ENCODE measurements at places on chromosomes 2 and 18.

DNA sequence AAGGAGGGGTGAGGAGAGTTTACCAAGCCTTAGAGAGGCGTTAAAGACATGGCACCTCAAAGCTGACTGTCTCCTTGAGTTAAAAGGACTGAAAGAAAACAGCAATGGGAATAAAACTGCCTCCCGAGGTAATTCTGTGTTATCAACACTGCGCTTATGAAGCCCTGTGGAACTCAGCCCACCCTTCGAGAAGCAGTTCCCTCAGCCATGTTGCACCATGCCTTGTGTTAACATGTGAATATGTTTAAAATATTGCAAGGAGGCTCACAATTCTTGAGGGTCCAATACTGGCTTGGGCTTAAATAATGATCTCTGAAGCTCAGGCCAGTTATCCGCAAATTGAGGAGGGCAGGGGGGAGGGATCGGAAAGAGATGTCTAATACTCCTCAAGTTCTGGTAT is 14.7 kb downstream of the KLF7 start:
- no peak for DNase-seq

DNA sequence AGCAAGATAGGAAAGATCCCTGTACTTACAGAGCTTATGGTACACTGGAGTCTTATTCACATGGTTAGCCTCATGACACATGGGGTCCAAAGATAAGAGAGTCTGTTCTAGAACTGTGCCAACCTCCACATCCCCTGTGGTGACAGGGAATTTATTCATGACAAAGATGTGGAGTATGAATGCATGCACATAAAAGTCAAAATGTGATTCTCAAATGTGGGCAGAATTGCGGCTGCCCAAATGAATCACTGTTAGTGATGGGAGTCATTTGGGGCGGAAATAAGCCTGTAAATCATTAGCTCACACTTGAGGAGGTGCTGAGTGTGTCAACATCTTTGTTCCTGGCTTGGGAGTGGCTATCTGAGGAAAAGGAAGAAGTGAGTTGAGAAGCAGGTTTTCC is 560.6 kb downstream of the SLC4A3 start:
- no peak for DNase-seq

- no peak for DNase-seq
These were observed 59.6 kb upstream of the PSME4 start for GRCh38 chr2:54030396-54030741.

DNA sequence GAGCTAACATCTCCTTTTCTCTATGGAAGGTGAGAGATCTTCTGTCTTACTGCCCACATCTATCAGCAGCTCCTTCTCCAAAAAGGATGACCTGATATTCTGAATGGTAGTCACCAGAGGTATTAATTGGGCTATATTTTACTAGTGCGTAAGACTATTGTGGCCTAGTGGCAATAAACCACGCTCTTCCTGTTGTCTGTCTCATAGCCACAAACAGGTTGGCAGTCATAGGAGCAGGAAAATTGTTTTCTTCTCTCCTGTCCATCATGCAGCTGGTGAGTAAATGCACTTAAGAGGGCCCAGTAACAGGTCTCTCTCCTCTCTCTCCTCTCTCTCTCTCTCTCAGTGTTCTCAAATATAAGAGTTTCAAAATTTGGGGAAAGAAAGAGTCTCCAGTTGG is 856.8 kb upstream of the ACVR2A start:
- no peak for DNase-seq

DNA sequence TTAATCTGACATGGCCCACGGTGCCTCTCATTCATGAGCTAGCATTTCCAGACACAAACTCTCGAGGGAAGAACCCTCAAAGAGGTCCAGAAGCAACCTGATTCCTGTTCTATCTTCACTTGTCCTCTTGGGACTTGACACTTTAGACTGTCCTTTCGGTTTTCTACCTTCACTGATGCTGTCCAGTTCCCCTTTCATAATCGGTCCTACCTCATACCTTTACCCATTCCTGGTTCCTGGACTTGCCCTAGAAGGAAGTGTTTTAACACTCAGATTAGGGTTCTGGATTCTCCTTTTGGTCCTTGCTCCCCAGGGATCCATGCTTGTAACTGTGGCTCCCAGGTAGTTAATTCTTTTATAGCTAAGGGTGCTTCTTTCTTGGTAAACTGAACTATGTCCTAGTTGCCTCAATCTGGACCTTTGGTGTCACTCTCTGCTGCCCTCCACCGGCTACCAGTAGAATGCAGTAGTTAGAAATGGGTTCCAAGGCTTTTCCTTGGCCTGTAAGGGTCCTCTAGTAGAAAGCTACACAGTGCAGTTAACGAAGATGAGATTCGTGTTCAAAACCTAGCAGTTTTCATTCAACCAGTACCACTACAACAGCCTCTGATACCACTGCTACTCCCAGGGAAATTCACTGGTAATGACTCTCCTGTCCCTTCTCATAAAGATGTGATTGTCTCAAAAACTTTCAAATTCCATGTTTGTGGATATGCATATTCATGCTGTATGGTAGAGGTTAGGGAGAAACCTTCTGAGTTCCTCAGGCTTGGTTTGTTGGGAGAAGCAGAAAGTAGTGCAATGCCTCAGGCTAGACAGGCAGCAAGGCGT is 178.1 kb upstream of the CYP26B1 start:
- no peak for DNase-seq

DNA sequence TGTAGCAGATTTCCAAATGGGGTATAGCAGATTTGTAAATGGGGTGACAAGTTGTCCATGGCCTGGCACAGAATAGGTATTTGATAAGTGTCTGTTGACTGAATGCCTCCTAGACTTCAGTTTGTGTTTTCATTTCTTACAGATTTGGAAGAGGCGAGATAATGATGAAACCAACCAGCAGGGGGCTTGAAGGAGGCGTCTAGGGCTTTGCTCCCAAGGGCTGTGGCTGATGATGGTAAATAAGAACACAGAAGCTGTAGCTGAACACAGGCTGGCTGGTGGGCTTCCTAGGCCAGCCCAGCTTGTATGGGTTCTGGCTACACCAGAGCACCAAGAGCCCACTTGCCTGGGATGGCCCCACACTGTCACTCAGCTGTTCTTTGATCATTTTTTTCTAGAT is 19.4 kb downstream of the SFTPB start:
- no peak for DNase-seq

DNA sequence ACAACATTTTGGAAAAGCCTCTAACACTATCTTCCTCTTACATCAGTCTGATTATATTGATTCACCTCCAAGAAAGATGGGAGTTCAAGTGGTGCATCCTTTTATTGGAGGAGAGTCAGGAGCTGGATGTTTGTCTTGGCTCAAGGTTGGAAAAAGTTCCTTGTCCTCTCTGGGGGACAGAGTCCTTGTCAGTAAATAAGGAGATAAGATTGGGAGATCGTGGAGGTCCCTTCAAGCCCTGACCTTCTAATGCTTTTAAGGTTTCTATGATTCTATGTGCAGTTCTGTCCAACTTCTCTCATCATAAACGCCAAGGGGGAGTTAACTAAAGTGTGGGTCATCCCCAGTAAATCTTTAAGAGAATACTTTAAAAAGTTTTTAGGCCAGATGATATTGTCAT is 60.9 kb upstream of the CCBE1 start:
- no peak for DNase-seq

DNA sequence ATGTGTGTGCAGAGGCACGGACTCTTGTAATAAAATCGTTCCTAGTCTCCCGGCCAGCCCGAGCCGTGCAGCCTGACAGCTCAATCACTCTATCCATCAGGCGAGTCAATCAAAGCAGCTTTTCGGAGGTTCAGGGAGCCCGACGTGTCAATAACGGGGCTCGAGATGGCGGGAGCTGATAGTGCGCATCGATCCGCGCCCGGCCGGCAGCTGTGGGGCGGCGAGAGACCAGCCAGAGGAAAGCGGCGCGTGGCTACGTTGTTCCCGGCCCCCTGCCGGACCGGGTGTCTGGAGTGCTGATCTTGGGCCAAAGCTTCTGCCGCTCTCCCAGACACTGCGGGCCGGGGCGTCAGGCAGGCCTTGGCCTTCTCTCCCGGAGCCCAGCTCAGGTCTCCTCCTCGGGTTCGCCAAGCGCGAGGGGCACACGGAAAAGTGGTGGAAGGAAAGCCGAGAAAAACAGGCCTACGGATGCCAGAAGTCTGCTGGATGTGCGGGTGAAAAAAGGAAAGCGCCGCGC is 2.4 kb downstream of the EN1 start:
- DNase-seq = no peak

- peak; percentile 23 for DNase-seq
These were observed 81.1 kb downstream of the RAPH1 start for GRCh38 chr2:203453858-203454451.

- no peak for DNase-seq
These were observed 192.0 kb upstream of the ZEB2 start for GRCh38 chr2:144711630-144712549.

GRCh38 chr18:24862201-24862816 is 401.9 kb downstream of the HRH4 start:
- no peak for DNase-seq

- DNase-seq = no peak
These were observed 15.5 kb upstream of the ST8SIA5 start for GRCh38 chr18:46772357-46772756.
